Activated gamma-delta T cell treated with Interleukin-2 at 50 U/mL for 16 hours (primary cell): ENCODE measurements at places on chromosomes 5 and 9.

GRCh38 chr5:73431204-73431851, 17.2 kb downstream of the FOXD1 start:
- DNase-seq = no peak

- no peak for DNase-seq
Measured at GRCh38 chr5:114391321-114391720, 29.5 kb downstream of the KCNN2 start.

DNA sequence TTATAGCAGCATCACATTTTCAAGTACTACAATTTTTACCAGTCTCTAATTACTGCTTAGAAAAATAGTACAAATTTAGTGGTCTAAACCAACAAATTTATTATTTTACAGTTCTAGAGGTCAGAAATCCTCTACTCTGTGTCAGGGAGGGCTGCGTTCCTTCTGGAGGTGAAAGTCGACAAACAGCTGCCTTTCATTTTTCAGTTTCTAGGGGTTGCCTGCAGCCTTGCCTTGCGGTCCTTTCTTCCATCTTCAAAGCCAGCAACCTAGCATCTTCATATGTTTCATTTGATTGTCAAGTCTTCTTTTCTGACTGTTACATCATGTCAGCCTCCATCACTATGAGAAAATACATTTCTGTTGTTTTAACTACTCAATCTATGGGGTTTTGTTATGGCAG, 1022.1 kb downstream of the CDH18 start:
- no peak for DNase-seq

DNA sequence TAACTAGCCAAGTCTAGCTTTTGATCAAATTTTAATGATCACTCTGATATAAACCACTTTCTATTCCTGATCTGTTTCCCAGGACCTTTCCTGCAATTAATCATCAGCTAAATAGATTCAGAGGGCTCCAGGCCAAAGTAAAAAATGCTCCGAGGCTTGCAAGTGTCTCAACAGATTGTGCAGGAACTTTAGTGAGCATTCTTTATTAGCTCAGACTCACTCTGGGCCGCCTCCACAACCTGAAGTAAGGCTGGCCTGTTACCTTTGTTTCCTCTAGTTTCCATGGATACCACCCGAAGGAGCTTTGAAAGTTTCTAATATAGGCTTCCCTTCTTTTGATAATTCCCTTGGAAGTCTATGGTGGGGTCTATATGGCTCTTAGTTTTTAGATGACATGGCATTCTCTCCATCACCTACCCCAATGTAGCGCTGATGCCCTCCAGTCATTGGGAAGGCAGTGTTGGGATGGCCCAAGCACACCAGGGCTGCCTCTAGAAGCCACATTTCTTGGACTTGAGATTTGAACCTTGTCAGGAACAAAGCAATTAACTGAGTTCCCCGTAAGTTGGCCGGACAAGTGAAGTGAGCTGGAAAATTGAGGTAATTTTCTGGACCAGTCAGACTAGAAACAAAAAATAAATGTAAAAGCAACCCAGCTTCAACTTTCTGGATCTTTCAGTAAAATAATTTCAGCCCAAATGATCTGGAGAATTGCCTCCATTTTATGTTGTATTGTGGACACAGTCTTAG, 97.6 kb upstream of the LHFPL2 start:
- no peak for DNase-seq

- DNase-seq = no peak
Measured at GRCh38 chr5:98101131-98101530, 672.3 kb upstream of the RGMB start.

- no peak for DNase-seq
Measured at GRCh38 chr5:127988146-127988760, 95.3 kb upstream of the SLC12A2 start.

GRCh38 chr5:81146031-81146430, 87.1 kb upstream of the CKMT2 start:
- DNase-seq = no peak

- no peak for DNase-seq
Measured at GRCh38 chr5:145946112-145946861, 9.9 kb downstream of the SH3RF2 start.

DNA sequence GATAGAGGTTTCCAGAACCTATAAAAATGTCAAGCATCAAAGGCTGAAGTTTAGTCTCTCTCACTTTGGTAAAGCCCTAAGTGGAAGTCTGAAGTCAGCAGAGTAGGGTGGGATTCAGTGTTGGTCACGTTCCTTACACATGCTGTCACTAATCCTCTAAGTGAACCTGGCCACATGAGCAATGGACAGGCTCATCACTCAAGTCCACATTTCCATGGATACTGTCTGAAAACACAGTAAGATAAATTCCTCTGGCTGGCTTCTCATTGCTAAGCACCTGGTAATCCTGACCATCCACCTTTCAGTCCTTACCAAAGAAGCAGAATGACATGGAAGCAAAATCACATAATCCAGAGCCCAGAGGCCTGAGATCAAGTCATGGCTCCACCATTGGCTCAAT, 43.8 kb downstream of the GNA14 start:
- DNase-seq = no peak
